ENCODE measurements at places on chromosomes 6 and 20.

DNA sequence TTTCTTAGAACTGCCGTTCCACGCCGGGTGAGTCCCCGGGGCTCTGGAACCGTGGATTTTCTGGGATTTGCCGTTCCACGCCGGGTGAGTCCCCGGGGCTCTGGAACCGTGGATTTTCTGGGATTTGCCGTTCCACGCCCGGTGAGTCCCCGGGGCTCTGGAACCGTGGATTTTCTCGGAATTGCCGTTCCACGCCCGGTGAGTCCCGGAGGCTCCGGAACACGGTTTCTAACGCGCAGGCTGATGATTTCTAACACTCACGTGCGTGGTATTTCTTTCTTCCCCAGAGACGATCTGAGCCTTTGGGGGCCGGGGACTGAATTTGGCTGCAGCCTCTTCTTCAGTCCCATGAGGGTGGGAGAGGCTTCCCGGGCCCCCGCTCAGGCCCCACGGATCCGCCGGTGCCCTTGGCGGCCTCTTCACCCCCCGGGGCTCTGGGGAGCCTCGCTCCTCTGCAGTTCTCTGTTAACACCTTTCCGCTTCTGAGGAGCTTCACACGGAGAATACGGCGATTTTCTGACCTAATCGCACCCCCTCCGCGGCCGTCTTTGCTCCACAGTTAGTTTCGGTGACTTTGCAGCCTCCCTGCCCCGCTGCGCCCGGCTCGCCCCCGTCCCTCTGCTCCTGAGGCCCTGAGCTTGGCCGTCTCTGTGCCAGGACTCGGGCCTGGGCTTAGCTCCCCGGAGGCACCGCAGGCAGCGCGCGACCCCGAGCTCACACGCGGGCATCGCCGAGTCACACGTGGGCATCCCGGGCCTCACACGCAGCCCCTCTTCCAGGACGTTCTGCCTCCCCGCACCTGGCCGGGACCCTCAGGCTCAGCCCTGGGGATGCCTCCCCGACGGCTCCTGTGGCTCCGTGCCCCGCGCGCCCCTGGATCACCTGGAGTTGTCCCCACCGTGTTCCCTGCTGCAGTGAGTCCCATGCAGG is 7.2 kb upstream of the KIF25 start:
- H3K36me3 ChIP-seq, result no peaks in the 10 kb centered on the region
- no peaks in the 10 kb centered on the region for H3K27me3 ChIP-seq
- H3K4me1 ChIP-seq, result no peaks in the 10 kb centered on the region
- no peak overlapping the region for H3K27ac ChIP-seq

- no peaks in the 10 kb centered on the region for H3K4me1 ChIP-seq
- DNase-seq, result no peak
- peaks cover 16% of the 10 kb centered on the region for H3K27me3 ChIP-seq
- H3K36me3 ChIP-seq, result no peaks in the 10 kb centered on the region
- H3K4me3 ChIP-seq, result no peak overlapping the region
- H3K27ac ChIP-seq, result no peak overlapping the region
Measured at GRCh38 chr6:169962604-169963469, 211.4 kb downstream of the ERMARD start.

- H3K27ac ChIP-seq, result no peak overlapping the region
- H3K4me1 ChIP-seq, result peaks cover 12% of the 10 kb centered on the region
- peaks cover 3% of the 10 kb centered on the region for H3K36me3 ChIP-seq
- H3K4me3 ChIP-seq, result no peak overlapping the region
- DNase-seq, result no peak
Measured at GRCh38 chr20:36096435-36096834, 58.1 kb upstream of the EPB41L1 start.

DNA sequence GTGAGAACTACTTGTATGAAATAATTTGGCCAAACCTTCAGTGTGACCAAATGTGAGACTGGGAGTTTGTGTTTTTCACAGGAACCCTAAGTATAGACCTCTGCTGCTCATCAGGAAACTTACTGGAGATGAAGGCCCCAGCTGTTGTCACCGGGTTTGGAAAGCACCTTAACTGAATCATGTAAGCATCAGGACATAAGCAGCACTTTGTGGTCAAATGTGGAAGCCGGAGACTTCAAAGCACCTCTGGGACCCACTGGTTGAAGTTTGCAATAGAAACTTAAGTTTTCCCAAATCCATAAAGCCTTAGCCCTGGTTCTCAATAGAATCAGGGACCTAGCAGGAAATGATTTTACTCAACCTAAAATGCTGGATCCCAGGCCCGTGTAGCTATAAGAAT is 14.3 kb downstream of the TTPAL start:
- H3K36me3 ChIP-seq, result peaks cover 57% of the 10 kb centered on the region
- no peak for DNase-seq
- no peaks in the 10 kb centered on the region for H3K27me3 ChIP-seq
- H3K4me1 ChIP-seq, result peaks cover 3% of the 10 kb centered on the region
- no peak overlapping the region for H3K27ac ChIP-seq
- H3K4me3 ChIP-seq, result no peak overlapping the region

GRCh38 chr6:101986476-101986875 is 593.0 kb downstream of the GRIK2 start:
- H3K27me3 ChIP-seq, result no peaks in the 10 kb centered on the region
- no peak overlapping the region for H3K4me3 ChIP-seq
- no peaks in the 10 kb centered on the region for H3K36me3 ChIP-seq
- H3K4me1 ChIP-seq, result no peaks in the 10 kb centered on the region
- no peak for DNase-seq

DNA sequence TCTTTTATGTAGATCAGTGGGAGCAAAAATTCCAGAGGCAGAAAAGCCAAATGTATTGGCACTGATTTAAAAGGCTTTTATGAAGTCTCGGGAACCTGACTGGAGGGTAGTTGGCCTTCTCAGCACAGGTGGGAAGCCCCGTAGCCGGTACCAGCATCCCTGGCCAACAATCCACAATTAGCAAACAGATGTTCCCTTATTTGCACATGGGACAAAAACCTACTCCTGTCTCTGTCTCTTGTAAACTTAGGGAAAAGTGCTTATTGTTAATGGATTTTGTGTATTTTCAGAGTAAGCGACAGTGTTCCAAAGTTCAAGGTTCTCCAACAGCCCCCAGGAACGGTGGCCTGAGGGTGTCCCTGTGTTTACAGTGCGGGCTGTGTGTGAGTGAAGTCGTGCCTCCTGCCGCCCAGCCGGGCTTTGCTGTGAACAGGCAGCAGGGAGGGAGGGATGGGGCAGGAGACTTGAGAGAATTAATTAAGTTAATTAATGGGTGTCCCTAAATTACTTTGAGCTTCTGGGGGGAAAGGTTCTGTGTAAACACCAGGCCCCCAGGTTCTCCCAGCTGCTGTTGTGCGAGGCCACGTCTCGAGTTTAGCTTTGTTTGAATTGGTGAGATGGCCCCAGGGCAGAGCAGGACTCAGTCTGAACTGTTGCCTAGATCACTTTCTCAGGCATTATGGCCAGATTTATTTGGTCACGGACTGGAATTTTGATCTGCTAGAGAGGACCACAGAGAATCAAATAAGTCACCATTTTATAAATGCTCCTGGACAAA is 3.9 kb downstream of the SYNJ2 start:
- no peaks in the 10 kb centered on the region for H3K36me3 ChIP-seq
- no peak overlapping the region for H3K4me3 ChIP-seq
- no peak for DNase-seq
- no peak overlapping the region for H3K27ac ChIP-seq
- H3K27me3 ChIP-seq, result peaks cover 4% of the 10 kb centered on the region

- no peak for DNase-seq
- H3K4me3 ChIP-seq, result no peak overlapping the region
- H3K27ac ChIP-seq, result no peak overlapping the region
- H3K4me1 ChIP-seq, result no peaks in the 10 kb centered on the region
Measured at GRCh38 chr20:24235296-24236175, 233.9 kb upstream of the SYNDIG1 start.

DNA sequence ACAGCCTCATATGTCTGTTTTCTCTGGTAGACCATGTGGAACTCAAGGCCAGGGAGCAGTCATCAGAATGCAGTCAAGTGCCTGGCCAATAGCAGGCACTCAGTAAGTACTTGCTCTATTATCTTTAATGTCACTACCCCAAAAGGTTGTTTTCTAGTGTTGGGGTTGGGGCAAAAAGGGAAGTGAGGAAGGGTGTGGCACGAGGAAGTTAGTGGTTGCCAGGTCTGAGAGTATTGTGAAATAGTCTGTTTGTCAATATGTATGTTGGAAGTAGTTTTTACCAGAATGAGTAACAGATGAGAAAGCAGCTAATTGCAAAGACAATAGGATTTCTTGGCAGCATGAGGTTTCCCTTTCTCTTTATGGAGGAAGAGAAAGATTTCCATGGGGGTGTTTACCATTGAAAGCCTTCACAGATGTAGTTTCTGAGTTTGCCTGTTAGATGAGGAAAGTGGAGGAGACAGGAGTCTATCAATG is 59.5 kb upstream of the ARMH2 start:
- H3K4me1 ChIP-seq, result peaks cover 70% of the 10 kb centered on the region
- peak; percentile 27 for DNase-seq
- peak overlapping the region; percentile 75 for H3K4me3 ChIP-seq
- no peaks in the 10 kb centered on the region for H3K27me3 ChIP-seq
- H3K27ac ChIP-seq, result peak overlapping the region; percentile 91

DNA sequence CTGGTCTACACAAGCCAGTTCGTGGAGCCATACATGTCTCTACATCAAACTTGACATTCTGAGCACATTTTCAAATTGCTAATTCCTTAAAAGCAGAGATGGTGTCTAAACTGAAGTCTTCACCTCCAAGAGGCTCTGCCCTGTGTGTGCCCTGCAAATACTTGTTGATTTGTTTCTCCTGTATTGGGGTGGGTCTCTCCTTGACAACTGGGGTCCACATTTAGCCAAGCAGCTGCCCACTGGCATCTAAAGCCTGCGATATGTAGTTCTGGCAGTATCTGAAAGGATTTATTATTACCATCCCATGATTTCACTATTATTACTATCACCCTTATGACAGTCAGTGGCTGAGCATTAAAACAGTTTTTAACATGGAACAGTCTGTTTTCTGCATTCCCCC is 45.9 kb upstream of the PKHD1 start:
- peaks cover 3% of the 10 kb centered on the region for H3K4me1 ChIP-seq
- peaks cover 9% of the 10 kb centered on the region for H3K27me3 ChIP-seq
- H3K36me3 ChIP-seq, result no peaks in the 10 kb centered on the region
- H3K4me3 ChIP-seq, result no peak overlapping the region
- H3K27ac ChIP-seq, result no peak overlapping the region
